ENCODE measurements at places on chromosomes 12 and 14. TPM values are rescaled to one million over a fixed set of nuclear protein-coding genes. Genes with fewer than 3 reads are reported as not detected.

- no peak for DNase-seq
Measured at GRCh38 chr14:78697341-78697740, 527.2 kb downstream of the NRXN3 start.

DNA sequence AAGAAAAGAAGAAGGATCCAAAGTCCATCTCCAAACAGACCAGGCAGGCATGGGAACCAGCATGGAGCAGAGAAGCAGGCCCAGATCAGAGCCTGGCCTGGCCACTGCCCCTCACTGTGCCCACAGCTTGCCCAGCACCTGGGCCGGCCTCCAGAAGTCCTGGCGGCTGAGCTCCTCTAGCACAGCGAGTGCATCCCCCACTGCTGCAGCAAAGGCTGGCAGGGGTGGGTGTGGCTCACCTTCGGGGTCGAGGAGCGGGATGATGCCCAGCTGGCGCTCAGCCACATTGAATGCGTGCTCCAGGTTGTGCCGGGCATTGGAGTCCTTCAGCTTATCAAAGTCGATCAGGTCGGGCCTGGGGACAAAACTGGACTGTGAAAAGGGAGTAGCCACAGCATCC lies 78.7 kb downstream of the SPTB start:
- DNase-seq: no peak

- no peak for DNase-seq
Measured at GRCh38 chr12:131445184-131445774, 265.6 kb upstream of the SFSWAP start.

DNA sequence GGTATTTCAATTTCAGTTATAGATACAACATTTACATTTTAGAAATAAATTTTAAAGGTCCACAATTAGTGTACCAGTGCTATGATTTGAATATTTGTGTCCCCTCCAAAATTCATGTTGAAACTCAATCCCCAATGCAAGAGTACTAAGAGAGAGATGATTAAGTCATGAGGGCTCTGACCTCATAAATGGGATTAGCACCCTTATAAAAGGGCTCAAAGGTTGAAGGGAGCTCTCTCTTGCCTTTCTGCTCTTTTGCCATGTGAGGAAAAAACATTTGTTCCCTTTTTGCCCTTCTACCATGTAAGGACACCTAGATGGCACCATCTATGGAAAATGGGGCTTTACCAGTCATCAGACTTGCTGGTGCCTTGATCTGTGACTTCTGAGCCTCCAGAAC lies 25.8 kb upstream of the CNOT2 start:
- DNase-seq: no peak

- DNase-seq: no peak
Measured at GRCh38 chr12:25651931-25652330, 98.8 kb upstream of the LMNTD1 start.

DNA sequence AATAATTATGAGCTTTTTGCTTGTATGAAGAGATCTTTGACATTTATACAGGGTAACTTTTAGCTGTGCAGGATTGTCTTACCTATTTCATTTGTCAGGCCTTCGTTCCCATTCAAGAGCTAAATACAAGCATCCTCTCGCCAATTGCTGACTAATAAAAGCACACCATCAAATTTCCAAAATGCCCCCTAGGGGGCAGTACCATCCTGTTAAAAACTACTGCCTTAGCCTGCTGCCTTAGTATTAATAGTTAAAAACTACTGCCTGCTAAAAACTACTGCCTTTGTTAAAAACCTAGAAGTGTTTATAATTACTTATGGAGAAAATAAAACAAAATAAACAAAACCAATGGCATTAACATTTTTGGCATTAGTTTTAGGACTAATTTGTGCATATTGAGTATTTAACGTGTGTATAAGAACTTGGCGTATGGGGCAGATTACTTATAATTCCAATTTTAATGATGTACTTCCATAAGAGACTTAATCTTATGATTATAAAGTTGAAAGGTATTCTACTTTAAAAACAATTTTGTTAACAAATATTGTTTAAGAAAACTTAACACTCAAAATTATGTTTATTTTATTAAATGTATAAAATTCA lies 3.0 kb upstream of the IFI27L2 start:
- peak; percentile 42 for DNase-seq

- DNase-seq: no peak
Measured at GRCh38 chr14:48349689-48350088, 674.3 kb upstream of the MDGA2 start.

GLT8D2 gene
- total RNA-seq: 3.8 TPM

OTX2 gene
- total RNA-seq: not detected

ASCL1 gene
- not detected for total RNA-seq

SIX6 gene
- not detected for total RNA-seq

KRT82 gene
- total RNA-seq: not detected

DUSP16 gene
- total RNA-seq: 15.1 TPM

Data from glomerular endothelial cell (primary cell).